ENCODE measurements at places on chromosomes 6 and 20. TPM values are rescaled to one million over a fixed set of nuclear protein-coding genes. Genes with fewer than 3 reads are reported as not detected.

DNA sequence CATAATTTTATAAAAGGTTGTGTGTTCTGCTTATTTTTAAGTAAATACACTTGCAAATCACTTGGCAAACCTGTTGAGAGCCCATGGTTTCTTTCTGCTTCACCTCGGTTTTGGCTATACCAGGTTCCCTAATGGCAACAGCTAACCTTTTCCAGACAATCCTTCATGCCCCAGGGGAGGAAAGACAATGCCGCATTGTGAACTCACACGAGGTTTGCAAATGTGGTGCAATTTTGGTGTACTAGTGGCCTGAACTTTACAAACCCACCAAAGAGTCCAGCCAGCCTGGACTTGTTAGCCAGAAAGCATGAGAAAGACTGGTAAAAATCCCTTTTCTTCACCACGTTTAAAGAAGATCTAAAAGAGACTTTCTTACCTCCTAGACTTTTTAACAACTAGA is 84.8 kb upstream of the SOX4 start:
- DNase-seq: no peak

GRCh38 chr6:17490724-17491123 is 97.3 kb downstream of the CAP2 start:
- no peak for DNase-seq

DNA sequence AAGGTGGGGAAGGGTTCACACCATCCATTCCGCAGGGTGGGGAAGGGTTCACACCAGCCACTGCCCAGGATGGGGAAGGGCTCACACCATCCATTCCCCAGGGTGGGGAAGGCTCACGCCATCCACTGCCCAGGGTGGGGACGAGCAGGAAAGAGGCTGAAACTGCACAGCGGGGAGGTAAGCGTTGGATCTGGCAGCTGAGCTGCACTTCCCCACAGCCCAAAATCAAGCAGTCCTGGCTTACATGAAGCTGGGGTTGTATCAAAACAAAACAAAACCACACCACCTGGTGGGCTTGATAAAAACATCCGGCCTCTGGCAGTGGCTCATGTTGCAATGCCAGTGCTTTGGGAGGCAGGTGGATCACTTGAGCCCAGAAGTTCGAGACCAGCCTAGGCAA is 268.5 kb downstream of the TAF4 start:
- DNase-seq: no peak

DNA sequence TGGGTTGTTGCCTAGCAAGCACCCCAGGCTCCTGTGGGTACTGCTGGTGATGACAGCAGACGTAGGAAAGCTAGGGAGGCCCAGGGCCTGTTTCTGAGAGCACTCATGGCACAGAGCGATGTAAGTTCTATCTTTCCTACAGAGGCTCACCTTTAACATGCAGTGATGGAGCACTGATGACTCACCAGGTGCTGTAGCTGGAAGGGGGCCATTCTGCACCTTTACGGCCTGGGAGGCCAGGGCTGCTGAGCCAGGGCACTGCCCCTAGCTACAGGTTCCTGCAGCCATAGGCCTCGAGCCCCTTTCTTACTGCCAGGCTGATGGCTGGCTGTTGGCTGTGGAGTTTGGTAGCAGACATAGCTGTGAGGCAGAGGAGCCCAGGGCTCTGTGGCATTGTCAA is 31.1 kb upstream of the GPR6 start:
- no peak for DNase-seq

- DNase-seq: no peak
These were observed 128.0 kb upstream of the FAM83B start for GRCh38 chr6:54718541-54719023.

- no peak for DNase-seq
These were observed 193.0 kb upstream of the SGK1 start for GRCh38 chr6:134510920-134511319.

GRCh38 chr6:129645106-129645829 is 64.7 kb downstream of the ARHGAP18 start:
- no peak for DNase-seq

MAP3K4 gene
- 30.8 TPM for polyA plus RNA-seq

Data from CD4-positive, alpha-beta memory T cell (primary cell).